ENCODE measurements at places on chromosomes 13 and 19.
A peak's percentile ranks its signal among the peaks of the same experiment; 100 is the strongest.

GRCh38 chr19:12868540-12869112 is 12.6 kb downstream of the DNASE2 start:
- no peak for DNase-seq

DNA sequence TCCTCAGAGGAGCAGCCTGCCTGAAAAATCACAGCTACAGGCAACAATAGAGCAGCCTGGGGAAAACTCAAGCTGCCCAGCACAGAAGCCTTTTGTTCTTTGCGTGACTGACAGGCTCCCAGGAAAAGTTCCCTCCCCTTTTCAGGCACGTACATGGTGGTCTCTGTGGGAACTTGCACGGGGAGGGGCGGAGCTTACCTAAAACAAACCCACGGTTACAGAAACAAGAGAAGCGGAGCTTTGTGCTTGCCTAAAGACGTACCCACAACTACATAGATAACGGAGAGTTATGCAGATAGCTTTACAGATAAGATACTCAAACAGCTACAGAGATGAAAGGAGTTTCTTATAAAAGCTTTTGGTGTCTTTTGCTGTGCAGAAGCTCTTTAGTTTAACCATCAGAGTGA is 11.4 kb downstream of the ETFB start:
- DNase-seq, result no peak

GRCh38 chr13:26377038-26377437 is 123.1 kb downstream of the CDK8 start:
- peak; percentile 3 for DNase-seq

DNA sequence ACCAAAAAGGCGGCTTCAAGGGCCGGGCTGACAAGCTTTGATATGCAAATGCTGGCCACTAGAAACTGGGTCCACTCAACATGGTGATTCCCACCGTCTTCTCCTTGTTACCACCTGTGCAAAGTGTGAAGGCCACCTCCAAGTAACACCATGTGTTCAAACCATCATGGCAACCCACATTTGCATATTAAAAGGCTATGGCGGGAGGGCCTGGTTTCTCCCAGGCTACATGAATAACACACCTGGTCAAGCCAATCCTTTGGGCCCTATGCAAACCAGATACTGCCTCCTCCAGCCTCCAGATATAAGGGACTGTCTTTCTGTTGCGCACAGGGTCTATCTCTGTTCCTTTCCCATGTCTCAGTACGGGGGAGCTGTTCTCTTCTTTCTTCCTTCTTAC is 36.6 kb upstream of the ZSCAN5A start:
- DNase-seq, result no peak

- DNase-seq, result no peak
These were observed 125.0 kb downstream of the URI1 start for GRCh38 chr19:30066781-30067759.

- no peak for DNase-seq
These were observed 83.5 kb upstream of the STARD13 start for GRCh38 chr13:33369073-33369472.

GRCh38 chr13:110869231-110869804 is 45.6 kb downstream of the ANKRD10 start:
- DNase-seq, result no peak

DNA sequence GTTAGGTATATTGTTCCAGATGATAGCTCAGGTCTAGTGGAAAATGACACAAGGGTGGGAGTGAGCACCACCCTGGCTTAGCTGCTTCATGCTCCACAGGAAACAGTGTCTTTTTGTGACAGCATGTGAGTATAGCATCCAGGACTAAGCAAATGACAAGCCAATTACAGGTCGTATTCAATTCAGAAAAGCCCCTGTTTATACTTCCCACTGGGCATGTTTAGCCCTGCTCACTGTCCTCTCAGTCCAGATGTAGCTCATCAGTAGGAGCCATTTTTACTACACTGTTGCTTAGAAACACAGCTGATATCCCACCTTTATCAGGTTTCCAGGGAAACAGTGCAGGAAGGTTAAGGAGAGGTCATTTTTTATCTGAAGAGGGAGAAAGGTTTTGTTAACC is 8.0 kb downstream of the ABHD13 start:
- no peak for DNase-seq

DNA sequence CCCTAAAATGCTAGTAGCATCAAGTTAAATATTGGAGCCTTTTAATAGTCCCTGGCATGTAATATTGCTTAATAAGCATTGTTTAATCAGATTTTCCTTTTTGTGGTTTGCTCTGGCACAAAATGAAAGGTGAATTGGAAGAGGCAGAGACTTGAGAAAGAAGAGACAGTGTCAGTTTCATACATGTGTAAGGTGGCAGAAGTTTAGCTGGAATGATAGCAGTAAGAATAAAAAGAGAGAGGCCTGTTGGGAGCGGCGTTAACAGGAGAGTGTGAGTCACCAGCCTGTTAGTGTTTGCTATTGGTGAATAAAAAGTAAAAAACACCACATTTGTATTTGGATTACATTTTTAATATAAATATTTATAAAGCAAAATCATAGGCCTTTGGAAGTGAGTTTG is 145.3 kb downstream of the PDS5B start:
- DNase-seq, result no peak

GRCh38 chr19:38503077-38503410 is 69.6 kb downstream of the RYR1 start:
- DNase-seq, result no peak

GRCh38 chr19:51712461-51713081 is 11.2 kb downstream of the HAS1 start:
- DNase-seq, result no peak

GRCh38 chr13:27962128-27962841 is 6.8 kb downstream of the CDX2 start:
- DNase-seq, result peak; percentile 61

- DNase-seq, result no peak
These were observed 62.9 kb downstream of the TRPC4 start for GRCh38 chr13:37806666-37807065.

- DNase-seq, result no peak
These were observed 20.7 kb downstream of the ZNF844 start for GRCh38 chr19:12085074-12085818.

DNA sequence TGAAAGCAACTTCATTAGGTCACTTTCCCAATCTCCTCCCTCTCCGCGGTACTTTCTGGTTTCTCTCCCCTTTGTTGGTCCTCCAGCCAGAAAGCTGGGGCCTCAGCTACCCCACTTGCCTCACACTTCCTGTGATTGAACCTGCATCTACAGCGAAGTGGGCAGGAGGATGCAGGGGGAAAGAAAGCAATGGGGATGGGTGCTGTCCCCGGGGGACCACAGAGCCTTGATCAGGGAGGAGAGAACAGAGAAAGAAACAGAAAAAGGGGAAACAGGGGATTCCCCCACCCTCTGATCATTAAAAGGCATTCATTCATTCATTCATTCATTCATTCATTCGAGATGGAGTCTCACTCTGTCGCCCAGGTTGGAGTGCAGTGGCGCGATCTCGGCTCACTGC is 74.2 kb downstream of the TRPM4 start:
- DNase-seq, result no peak

DNA sequence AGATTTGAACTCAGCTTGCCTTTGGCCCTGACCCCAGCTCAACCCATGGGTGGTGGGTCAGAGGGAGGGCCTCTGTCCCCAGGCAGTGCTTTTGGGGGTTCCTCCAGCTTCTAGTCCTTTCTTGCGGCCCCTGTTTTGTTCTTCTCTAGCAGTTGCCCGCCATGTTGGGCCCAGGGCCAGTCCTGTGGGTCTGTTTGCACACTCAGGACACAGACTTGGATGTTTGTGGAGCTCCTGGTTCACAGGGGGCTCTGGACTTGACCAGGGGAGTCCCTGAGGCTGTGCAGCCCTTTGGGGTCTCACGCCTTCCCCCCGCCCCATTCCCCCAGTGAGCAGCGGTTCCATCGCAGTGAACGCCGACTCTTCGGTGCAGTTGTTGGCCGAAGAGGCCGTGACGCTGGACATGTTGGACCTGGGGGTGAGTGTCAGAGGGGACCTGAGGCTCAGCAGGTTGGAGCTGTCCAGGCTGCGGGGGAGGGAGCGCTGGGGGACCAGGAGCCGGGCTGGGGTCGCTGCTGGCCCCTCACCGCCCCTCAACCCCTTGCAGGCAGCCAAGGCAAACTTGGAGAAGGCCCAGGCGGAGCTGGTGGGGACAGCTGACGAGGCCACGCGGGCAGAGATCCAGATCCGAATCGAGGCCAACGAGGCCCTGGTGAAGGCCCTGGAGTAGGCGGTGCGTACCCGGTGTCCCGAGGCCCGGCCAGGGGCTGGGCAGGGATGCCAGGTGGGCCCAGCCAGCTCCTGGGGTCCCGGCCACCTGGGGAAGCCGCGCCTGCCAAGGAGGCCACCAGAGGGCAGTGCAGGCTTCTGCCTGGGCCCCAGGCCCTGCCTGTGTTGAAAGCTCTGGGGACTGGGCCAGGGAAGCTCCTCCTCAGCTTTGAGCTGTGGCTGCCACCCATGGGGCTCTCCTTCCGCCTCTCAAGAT is 2.5 kb downstream of the ATP5F1D start:
- DNase-seq, result peak; percentile 70

DNA sequence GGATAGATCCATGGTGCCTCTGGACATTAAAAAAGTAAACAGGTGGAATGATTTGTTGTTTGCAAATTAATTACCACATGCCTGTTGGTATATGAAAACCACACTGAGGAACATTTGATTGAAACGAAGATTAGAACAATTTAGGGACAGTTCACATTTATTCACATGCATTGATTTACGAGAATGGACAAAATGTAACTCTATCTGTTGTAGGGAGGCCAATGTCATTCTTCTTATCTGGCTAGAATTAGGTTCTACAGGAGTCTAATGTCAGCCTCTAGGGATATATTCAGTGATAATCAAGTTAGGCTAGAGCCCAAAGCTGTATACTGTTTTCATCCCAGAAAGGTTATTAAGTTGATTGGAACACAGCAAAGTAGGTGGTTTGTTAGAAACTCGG is 125.4 kb downstream of the COL4A2 start:
- DNase-seq, result no peak

DNA sequence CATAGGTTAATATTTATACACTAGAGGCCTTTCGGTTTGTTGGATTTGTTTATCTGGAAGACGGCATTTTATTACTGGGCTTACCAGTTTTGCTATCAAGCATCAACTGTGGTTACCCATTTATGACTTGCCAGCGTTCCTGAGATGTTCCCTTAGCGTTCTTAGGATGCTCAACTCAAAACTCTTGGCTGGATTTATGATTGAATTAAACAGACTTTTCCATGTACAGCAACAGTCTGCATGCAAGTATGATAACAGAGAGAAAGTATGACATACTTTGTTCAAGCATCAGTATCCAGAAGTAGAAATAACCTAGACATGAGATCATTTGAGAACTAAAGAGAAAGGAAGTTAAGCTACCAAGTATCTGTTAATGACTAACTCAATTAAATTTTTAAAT is 29.9 kb upstream of the RNF113B start:
- no peak for DNase-seq

DNA sequence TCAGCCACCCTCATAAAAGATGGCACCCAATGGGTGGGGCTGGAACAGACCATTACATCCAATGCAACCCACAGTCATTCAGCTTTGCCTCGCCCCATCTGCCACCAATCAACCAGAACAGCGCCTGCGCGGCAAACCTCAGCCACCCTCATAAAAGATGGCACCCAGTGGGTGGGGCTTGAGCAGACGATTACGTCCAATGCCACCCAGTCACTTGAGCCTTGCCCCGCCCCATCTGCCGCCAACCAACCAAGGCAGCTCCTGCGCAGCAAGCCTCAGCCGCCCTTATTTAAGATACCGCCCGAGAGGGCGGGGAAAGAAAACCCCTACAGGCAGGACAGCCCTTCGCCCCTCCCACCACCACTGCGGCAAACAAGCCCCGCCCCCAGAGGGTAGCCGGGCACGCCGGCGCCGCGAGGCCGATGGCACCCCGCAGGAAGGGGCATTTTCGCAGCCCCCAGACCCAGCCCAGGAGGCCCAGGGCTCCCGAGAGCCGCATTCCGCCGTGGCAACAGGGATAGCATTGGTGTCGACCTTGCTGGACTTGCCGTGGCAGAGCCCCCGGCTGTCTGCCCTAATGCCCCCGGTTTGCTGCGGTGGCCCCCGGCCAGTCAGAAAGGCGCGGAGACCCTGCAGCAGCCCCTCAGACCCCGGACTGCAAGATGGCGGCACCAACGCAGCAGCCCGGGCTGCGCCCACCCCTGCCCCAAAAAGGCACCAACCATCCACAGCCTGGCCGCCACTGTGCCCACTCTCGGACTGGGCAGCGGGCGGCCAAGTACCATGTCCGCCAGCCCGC is 675 bp downstream of the PEG3 start:
- DNase-seq, result no peak

GRCh38 chr19:4686700-4687099 is 16.6 kb upstream of the MYDGF start:
- DNase-seq, result no peak

Measured in LoVo (cell line).